CD4-positive, CD25-positive, alpha-beta regulatory T cell (primary cell): ENCODE measurements at places on chromosomes 3 and 15. TPM values are rescaled to one million over a fixed set of nuclear protein-coding genes. Genes with fewer than 3 reads are reported as not detected.

The USP3 gene
- 223 TPM for total RNA-seq

- H3K27ac ChIP-seq: no peak overlapping the region
- no peaks in the 10 kb centered on the region for H3K4me1 ChIP-seq
- peaks cover 4% of the 10 kb centered on the region for H3K27me3 ChIP-seq
- no peaks in the 10 kb centered on the region for H3K36me3 ChIP-seq
Observed at GRCh38 chr3:66038384-66038725, 363 bp downstream of the MAGI1 start.

DNA sequence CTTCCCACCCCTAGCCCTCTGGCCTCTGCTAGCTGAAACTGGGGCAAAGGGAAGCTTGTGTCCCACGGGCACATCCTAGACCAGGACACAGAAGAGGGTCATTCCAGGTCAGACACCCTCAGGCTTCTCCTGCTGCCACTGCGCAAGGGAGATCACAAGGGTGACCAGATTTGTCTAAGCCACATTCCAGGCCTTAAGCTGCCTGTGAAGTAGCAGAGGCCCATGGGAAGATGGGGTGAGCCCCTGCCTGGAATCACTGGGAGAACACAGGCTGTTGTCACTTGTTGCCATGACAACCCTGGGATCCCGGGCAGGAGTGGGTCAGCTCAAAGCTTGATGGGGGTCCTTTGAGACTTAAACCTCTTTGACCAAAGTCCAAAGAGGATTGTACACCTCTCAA, 10.8 kb downstream of the STRA6 start:
- no peak overlapping the region for H3K4me3 ChIP-seq
- no peak overlapping the region for H3K27ac ChIP-seq
- DNase-seq: no peak
- H3K27me3 ChIP-seq: no peaks in the 10 kb centered on the region
- no peaks in the 10 kb centered on the region for H3K36me3 ChIP-seq
- no peaks in the 10 kb centered on the region for H3K4me1 ChIP-seq

- no peaks in the 10 kb centered on the region for H3K27me3 ChIP-seq
- H3K27ac ChIP-seq: no peak overlapping the region
- H3K36me3 ChIP-seq: no peaks in the 10 kb centered on the region
- no peak for DNase-seq
- H3K4me3 ChIP-seq: no peak overlapping the region
Observed at GRCh38 chr3:2274526-2274925, 175.9 kb downstream of the CNTN4 start.

DNA sequence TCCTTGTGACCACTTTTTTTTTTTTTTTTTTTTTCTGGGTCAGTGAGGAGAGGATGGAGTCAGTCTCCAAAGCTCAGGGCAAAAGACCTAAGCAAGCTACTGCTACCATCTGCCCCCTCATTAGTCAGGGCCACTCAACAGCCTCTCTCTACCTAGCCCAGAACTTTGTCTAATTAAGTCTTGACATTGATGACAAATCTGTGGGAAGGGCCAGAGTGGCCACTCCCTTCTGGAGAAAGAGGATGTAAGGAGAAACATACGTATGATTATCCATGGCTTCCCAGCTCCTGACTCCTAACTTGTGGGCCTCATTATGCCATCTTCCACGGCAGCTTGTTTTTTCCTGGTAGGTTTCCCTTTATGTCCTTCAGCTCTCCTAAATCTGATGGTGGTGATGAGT, 37.9 kb downstream of the NR1I2 start:
- peaks cover 2% of the 10 kb centered on the region for H3K36me3 ChIP-seq
- H3K4me1 ChIP-seq: no peaks in the 10 kb centered on the region
- no peak for DNase-seq
- no peak overlapping the region for H3K4me3 ChIP-seq

DNA sequence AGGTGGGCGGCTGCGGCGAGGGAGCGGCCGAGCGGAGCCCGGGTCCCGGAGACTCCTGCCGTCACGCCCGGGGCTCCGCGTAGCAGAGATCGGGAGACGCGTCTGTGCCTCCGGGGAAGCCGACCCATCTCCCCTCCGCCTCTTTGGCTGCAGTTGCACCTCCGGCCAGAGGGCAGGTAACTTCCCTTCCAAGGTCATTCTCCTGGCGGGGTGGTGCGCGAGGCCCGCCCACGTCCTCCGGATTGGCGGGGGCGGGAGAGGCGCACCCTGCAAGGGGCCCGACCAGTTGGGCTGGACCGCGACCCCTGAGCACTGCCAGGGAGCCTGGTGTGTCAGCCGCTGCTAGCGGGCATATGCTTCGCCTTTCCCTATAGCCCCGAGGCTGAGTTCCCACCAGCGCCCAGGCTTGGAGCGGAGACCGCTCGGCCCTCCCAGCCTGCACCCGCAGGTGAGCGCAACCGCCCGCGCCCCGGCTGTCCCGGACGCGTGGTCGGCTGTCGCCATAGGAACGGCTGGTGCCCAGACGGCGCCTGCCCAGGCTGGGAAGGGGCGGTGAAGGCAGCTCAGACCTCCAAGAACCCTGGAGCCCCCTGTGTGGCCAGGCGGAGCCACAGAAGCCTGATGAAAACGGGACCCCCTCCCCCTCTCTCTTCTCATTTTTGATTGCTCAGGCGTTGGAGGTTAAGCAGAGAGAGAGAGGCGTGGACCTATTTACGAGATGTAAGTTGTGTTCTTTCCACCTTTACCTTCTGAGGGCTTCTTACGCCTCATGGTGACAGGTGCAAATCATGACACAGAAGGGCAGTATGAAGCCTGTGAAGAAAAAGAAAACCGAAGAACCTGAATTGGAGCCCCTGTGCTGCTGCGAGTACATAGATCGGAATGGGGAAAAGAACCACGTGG, 453 bp downstream of the ZDHHC23 start:
- H3K4me3 ChIP-seq: peak overlapping the region; percentile 57
- peak; percentile 28 for DNase-seq
- H3K27me3 ChIP-seq: peaks cover 14% of the 10 kb centered on the region
- no peak overlapping the region for H3K27ac ChIP-seq
